Omental fat pad (tissue), 4 donors: ENCODE measurements at places on chromosomes 1 and 21. TPM values are rescaled to one million over a fixed set of nuclear protein-coding genes. Genes with fewer than 3 reads are reported as not detected.

The TRIM58 gene
- 0.84 TPM for total RNA-seq

DNA sequence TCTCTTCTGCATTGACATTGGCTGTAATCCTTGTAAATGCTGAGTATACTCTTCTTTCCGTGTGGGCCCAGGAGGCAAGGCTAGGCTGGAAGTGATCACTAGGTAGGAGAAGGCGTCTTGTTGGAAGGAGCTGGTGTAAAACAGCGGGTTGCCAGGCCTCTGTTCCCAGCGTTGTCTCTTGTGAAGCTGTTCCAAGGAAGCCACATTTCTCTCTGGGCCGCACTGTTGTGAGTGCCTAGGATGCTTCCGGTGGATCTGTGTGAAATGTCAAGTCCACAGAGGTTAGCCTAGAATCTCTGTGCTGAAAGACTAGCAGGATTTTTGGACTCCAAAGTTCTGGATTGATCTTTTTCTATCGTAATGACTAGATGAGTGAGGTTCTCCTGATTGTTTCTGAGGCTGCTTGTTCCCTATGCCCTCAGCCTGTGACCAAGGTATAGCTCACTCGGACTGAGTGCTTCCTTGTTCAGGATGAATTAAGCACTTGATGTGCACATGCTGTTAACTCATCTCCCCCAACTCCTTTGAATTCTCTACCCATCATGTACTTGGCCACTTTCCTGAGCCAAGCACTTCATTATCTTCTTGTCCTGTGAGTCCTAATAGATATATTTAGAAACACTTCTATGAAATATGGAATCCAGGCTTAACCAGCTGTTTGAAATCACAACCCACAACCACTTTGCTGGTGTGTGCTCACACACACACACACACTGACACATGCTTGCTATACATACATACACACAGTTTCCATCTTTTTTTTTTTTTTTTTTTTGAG is 63.3 kb downstream of the PBX1 start:
- DNase-seq = no peak

The CAPN8 gene
- total RNA-seq = not detected

- DNase-seq = no peak
These were observed 124.6 kb downstream of the GABPA start for GRCh38 chr21:25859235-25859929.

DNA sequence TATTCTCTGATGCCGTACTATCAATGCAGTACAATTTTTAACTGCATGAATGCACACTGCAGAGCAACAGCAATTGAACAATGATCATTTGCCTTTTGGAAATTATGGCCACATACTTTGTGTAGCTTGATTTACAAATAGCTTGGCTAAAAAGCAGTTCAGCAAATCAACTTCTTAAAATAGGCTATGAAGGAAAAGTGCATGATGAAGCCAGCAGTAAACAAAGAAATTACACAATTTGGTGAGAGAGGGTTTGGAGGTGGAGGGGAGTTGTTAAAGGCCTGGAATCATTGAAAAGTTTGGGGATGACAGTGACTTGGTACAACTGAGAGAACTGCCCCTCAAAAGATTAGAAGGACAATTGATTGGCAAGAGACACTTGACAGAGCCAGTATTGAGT is 6.5 kb downstream of the PIGM start:
- no peak for DNase-seq

- DNase-seq = no peak
These were observed 30.0 kb upstream of the COL18A1 start for GRCh38 chr21:45374826-45375455.

The ADCY10 gene
- total RNA-seq = 1.0 TPM

DNA sequence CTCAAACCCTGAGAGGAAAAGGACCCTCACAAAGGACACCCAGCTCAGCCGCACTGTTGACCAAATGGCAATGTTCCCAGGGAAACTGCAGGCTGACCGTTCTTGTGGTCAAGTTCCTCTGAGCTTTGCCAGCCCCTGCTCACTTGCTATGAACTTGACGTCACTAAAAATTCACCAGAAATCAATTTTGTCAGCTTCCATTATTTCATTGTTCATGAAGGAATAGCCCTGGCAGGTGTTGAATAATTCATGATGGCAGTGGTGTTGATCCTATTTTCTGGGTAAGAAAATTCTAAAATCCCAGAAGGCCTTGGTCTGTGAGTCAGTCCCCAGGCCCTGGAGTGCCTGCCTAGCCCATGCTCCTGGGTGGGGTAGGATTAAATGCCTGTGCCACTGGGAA is 318.9 kb downstream of the ZNF326 start:
- no peak for DNase-seq

DNA sequence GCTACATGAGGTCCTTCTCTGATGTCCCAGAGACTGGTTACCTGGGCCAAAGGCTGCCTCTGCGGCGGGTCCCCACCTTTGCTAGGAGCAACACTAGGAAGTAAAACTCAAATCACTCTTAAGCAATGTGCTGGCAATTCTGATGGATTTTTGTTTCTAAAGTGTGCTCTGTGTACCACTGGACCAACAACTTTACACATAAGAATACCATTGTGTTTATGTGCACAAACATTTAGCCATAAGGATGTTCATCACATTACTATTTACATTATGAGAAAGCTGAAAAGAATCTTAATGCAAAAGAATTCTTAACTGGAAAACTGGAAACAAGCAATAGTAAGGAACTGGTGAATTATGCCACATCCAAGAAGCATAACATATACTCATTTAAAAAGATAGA is 38.6 kb downstream of the SSBP3 start:
- DNase-seq = no peak

The AGMAT gene
- 0.65 TPM for total RNA-seq
